ENCODE measurements at places on chromosomes 11 and 22.
A peak's percentile ranks its signal among the peaks of the same experiment; 100 is the strongest.

- no peak for DNase-seq
These were observed 649 bp downstream of the SELENOO start for GRCh38 chr22:50201191-50202129.

GRCh38 chr11:34063061-34063795 lies 11.7 kb downstream of the CAPRIN1 start:
- no peak for DNase-seq

DNA sequence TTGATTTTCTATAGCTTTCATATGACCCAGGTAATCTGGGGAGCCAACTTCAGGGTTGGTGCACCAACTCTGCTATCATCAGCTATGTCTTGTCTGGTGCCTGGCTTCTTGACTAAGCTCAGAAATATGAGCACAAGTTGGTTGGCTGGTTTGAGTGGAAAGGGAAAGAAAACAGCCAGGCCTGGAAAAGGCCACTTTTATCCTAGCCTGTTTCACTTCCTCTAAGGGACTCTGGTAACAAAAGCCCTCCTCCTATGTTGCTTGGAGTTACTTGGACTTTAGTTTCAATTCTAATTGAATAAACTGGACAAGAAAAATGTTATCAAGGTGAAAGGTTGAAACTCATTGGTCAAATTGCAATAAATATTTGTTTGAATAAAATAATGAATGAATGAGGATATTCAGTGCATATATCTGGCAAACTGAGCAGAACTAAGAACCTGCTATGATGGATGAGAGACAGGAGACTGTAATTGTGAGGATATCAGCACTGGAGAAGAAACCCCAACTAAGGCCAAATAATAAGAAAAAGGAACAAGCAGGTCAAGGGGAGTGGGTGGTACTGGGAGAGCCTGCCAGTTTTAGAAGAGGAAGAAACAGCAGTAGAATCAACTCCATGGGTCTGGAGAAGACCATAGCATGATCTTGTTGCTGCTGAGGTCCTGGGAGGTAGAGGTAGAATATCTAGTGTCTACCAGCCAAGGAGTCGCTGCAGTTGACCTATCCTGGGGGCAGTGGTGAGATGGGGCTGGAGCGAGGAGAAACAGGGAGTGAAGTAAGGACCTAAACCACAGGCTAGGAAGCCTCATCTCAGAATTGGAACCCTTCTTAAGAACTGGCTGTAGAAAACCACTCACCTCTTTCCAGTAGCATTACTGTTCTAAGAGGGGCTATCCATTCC lies 8.2 kb downstream of the ROBO4 start:
- DNase-seq: no peak

- no peak for DNase-seq
These were observed 360.9 kb downstream of the OPCML start for GRCh38 chr11:133171374-133171773.

- peak; percentile 43 for DNase-seq
These were observed 34.1 kb downstream of the MB start for GRCh38 chr22:35582861-35583670.

DNA sequence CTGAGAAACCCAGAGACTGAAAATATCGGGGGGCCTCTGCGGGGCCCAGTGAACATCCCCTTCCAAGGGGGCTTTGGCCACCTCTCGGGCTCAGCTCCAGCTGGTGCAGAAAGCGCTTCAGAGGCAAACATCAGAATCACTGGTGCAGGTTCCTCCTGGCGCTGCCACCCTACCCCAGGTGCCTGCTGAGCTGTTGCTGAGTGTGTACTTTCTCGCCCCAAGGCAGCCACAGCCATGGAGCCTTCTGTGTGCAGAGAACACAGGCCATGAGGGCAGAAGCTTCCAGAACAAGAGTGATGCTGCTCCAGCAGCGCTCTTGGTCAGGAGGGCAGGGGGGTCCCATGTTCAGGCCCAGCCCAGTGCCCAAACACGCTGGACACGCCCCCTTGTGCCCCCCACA lies 6.3 kb downstream of the DRD4 start:
- DNase-seq: no peak

DNA sequence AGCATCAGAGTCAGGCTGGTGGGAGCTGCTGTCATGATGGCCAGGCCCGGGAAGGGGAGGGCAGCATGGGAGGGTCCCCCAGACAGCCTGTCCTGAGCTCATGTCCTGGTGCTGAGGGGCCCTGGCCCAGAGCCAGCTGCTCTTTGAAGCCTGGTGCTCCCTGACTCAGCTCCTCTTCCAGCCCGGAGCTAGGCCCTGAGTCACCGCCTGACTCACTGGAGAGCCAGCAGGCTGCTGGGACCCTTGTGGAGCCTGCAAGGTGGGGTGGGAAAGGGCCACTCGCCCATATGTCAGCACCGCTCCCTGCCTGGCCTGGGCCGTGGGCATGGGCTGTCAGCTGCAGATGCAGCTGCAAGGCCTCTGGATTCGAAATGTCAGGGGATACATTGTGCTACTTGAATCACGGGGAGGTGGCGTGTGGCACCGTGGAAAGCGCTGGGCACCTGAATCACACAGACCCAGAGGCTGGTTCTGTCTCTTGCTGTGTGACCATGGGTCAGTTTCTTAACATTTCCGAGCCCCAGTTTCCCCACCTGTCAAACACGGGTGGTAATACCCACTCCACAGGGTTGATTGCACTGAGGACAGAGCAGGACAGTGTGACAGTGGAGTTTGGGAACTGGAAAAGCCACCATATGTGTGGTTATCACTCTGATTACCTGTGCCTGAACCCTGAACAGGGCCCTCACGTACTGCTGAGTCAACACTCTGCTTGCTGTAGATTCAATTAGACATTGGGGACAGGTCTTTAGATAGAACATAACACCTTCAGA lies 4.4 kb downstream of the CACNA1I start:
- DNase-seq: no peak

DNA sequence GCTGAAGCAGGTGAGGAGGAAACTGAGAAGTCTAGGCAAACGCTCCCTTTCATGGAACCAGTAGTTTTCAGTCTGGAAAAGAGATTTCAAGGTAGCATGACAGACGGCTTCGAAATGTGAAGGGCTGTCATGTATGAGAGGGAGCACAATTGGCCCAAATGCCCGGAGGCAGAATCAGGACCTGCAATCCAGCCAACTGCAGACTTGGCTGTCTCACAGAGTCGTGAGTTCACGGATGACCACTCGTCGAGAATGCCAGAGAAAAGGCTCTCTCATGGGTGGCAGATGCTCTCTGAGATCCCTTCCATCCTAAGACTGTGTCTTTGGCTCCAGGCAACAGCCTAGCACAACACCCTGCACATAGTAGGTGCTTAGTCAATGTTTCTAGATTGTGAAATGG lies 134.8 kb downstream of the DSCAML1 start:
- DNase-seq: no peak

- DNase-seq: no peak
These were observed 368.6 kb downstream of the TBC1D22A start for GRCh38 chr22:47130883-47131631.

DNA sequence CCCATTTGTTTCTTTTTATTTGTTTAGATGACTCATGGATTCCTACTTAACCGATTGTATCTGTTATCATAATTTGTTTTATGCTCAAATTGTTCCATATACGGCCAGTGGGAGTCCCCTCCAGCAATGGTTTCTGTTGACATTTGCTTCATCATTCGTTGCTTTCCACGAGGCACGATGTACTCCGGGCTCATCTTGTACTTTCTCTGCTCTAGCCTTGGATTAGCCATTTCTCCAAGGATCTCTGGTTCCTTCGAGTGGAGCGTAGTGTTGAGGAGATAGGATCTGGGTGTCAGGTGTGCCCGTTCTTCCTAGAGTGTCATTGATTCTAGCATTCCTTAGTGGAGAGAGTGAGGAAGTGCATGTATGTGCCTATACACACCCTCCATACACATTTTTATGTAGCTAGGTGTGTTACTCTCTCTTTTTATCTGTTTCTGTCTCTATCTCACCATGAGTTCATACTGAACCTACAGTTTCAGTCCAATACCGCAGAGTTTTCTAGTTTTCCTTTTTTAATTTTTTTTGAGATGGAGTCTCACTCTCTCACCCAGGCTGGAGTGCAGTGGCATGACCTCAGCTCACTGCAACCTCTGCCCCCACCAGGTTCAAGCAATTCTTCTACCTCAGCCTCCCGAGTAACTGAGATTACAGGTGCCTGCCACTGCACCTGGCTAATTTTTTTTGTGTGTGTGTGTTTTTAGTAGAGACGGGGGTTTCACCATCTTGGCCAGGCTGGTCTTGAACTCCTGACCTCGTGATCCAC lies 31.4 kb downstream of the TECTA start:
- no peak for DNase-seq

DNA sequence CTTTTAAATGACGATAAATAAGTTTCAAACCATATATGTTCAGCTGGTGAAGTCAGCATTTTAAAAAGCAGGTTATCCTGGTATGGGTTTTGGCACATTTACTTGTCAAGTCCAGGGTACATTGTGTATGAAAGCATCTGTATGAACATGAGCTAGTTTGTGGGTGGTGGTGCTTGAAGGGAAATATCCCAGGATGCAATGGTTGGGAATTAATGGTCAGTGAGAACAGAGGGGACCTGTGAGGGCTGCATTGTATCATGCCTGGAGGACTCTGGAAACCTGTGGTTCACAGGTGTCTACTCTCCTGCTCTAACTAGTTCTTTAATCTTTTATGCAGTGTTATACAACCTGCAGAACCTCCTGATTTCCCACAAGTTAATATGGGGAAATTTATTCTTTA lies 5.8 kb downstream of the DEPDC7 start:
- no peak for DNase-seq

- peak; percentile 44 for DNase-seq
These were observed 1.6 kb upstream of the MCAM start for GRCh38 chr11:119318240-119319135.

- DNase-seq: no peak
These were observed 83.1 kb downstream of the OR5AK2 start for GRCh38 chr11:57071829-57072228.

GRCh38 chr11:97537407-97538150 lies 1147.8 kb downstream of the JRKL start:
- no peak for DNase-seq

GRCh38 chr11:127059750-127060149 lies 59.2 kb upstream of the KIRREL3 start:
- DNase-seq: no peak

DNA sequence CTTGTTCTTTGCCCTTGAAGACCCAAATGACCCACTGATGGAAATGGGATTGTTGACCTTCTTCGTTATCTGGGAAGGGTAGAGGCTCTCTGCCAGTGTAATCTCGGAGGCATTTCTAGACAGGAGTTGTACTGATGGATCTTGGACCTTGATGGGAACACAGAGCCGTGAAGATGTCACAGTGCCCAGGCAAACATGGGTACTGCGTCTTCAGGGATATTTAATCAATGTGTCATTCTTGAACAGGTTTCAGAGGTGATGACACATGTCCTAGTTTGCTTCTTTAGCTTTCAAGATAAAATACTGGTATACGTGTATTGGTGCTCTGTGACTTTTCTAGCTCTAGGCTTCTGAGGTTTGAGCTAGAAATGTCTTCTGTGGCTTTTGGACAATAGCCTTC lies 6.2 kb downstream of the LDLRAD3 start:
- no peak for DNase-seq

GRCh38 chr22:27990451-27990840 lies 71.4 kb upstream of the PITPNB start:
- DNase-seq: no peak

DNA sequence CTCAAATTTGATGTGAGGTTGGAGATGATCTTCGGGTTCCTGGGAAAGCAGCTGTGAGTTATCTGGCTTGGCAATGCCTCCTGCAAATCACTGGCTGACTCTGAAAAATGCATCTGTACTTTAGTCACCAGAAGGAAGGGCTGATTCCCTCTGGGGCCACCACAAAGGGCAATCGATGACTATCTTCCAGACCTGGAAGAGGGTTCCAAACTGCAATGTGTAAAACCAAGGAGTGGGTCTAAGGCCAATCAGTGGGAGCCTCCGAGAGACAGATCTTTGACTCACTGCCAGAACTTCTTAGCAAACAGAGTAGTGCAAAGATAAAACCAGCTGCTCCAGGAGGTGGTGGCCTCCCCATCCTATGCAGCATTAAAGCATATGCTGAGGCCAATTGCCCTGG lies 29.1 kb upstream of the PAK1 start:
- no peak for DNase-seq

DNA sequence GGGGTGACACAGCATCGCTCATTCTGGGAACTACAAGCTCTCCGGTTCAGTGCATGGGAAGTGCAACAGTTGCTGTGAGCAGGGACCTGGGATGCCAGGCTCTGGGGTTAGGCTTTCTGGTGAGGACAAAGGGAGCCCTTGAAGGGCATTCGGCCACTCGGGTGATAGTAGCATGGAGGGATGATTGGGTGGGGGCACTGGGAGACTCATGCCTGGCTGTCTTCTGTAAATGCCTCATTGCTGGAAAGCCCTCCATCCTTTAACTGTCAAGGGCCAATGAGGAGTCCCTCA lies 9.9 kb downstream of the OAF start:
- DNase-seq: no peak

GRCh38 chr11:130865091-130865773 lies 51.0 kb downstream of the SNX19 start:
- no peak for DNase-seq

GRCh38 chr22:32206774-32207758 lies 2.2 kb upstream of the RFPL2 start:
- peak; percentile 49 for DNase-seq

GRCh38 chr11:61567286-61568061 lies 13.4 kb downstream of the SYT7 start:
- peak; percentile 46 for DNase-seq

GRCh38 chr11:106422583-106422982 lies 345.1 kb downstream of the AASDHPPT start:
- DNase-seq: no peak

- DNase-seq: no peak
These were observed 16.9 kb downstream of the RPL3 start for GRCh38 chr22:39302431-39302960.

DNA sequence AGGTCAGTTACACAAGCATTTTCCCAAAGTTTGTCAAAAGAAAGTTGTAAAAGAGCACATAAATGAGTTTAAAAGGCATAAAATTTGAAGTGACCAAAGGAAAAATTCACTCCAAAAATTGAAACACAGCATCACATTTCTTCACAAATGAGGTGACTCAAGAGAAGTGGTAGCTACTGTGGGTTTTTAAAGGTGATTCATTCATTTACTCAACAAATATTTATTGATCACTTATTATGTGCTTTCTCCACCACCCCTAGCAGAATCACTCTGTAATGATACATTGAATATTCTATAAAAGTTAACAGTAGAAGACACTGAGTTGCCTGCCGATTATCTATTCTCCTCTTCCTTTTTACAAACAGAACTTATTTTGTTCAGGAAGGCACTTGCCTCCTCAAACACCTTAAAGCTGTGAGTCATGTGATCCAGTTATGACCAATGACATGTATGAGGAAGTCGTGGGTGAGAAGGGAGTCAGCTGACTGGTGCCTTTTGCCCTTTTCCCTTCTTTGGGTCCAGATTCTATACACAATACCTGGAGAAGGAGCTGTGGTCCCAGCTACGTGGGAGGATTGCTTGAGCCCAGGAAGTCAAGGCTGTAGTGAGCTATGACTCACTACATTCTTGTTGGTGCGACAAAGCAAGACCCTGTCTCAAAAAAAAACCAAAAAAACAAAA lies 67.7 kb upstream of the CLNS1A start:
- no peak for DNase-seq

GRCh38 chr11:133904818-133905515 lies 51.8 kb downstream of the IGSF9B start:
- DNase-seq: no peak

- DNase-seq: no peak
These were observed 7.1 kb upstream of the DKK3 start for GRCh38 chr11:12015486-12015885.

Data from CD14-positive monocyte (primary cell).